ENCODE measurements at places on chromosomes 11 and 22.
A peak's percentile ranks its signal among the peaks of the same experiment; 100 is the strongest.

GRCh38 chr11:79414041-79414440, 26.8 kb downstream of the TENM4 start:
- no peak for DNase-seq

DNA sequence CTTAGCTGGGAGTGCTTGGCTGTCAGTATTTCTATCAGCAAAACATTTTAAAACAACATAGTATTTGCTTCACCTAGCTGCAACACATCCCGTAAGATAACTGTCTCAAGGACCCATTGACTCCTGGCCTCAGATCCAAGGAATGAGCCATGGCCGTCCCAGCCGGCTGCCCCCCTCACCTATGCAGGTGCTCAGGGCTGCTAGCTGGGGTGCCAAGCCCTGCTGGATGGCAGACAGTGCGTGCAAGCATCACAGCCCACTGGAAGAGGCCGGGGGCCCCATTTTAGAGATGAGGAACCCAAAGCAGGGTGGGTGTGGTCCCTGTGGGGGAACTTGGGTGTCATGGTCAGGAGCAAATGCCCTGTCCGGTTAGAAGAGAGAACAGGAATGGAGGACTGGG, 8.5 kb downstream of the PSMC3 start:
- DNase-seq, result no peak

GRCh38 chr11:86805873-86806310, 5.5 kb downstream of the PRSS23 start:
- no peak for DNase-seq

DNA sequence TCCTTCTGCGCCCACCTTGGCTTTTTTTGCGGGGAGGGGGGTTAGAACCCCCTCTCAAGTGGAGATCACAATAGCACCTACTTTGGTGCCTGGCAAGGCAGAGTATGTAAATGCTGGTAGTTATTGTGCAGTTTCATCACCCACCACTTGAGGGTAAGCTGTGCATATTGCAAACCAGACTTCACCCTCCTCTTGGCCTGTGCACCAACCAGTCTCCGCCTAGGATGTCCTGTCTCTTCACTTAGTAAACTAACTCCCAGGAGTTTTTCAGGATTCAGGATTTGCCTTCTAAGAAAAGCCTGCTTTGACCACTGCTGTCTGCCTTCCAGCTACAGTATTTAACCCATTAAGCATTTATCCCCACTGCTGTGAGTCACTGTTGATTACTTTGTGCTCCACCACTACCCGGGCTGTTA, 2.0 kb upstream of the UBXN1 start:
- DNase-seq, result peak; percentile 86
